ENCODE measurements at places on chromosomes 16 and 17.
A peak's percentile ranks its signal among the peaks of the same experiment; 100 is the strongest.

DNA sequence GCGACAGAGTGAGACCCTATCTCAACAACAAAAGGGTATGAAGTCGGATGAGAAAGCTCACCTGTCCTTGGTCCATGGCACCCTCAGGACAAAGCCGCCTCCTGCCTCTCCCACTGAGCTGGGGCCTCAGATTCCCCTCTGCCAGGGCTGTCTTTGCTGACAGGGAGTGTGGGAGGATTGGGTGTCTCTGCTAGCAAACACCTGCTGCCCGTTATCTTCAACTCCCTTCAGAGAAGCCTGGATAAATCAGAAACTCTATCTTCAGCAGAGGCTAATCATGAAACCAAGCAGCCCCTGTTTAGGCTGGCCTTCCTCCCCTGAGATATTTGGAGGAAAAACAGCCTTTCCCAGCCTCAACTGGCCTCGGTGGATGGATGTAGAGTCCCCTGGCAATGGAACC is 36.3 kb upstream of the CDH1 start:
- no peak overlapping the region for H3K4me3 ChIP-seq
- no peak for DNase-seq
- H3K4me1 ChIP-seq, result no peaks in the 10 kb centered on the region
- H3K27ac ChIP-seq, result no peak overlapping the region

DNA sequence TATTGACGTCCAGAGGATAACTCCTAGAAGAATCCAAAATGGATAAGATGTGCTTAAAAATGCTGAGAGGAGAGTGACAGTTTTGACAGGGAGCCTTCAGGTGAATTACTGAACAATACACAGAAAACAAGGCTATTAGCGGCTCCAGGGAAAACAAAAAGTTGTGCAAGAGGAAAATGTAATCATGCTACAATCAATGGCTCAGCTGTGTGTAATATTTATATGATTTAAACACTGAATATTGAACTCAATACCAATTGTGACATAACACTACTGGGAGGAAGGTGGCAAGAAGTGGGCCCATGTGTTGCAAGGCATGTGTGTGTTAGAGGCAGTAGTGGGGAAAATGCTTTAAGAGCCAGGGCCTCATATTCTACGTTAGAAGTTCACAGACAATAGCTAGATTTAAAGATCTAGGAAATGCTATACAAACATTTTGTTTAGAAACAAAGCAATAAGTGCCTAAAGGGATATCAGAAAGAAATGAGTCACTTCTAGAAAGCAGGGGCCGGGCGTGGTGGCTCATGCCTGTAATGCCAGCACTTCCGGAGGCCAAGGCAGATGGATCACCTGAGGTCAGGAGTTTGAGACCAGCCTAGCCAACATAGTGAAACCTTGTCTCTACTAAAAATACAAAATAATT is 253.2 kb upstream of the IRX5 start:
- H3K4me3 ChIP-seq, result no peak overlapping the region
- H3K4me1 ChIP-seq, result no peaks in the 10 kb centered on the region
- no peaks in the 10 kb centered on the region for H3K36me3 ChIP-seq
- H3K27me3 ChIP-seq, result no peaks in the 10 kb centered on the region
- H3K27ac ChIP-seq, result no peak overlapping the region

- no peaks in the 10 kb centered on the region for H3K27me3 ChIP-seq
- peak overlapping the region; percentile 59 for H3K27ac ChIP-seq
- no peak overlapping the region for H3K4me3 ChIP-seq
- peaks cover 51% of the 10 kb centered on the region for H3K36me3 ChIP-seq
- no peak for DNase-seq
- H3K4me1 ChIP-seq, result peaks cover 25% of the 10 kb centered on the region
Measured at GRCh38 chr17:82477934-82478333, 19.4 kb downstream of the NARF start.

DNA sequence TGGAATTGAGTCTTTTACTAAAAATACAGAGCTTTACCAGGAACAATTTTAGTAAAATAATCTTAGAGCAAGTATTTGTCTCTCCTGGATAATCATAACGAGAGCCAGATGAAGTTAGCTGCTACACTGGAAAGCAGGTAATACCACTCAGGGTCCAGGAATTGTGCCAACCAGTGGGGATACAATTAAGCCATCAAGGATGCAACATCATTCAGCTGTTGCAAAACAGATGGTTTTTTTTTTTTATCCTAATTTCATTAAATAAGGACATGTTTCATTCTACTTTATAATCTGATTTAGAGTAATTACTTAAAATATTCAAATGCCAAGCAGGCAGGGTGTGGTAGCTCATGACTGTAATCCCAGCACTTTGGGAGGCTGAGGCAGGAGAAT is 10.2 kb downstream of the MMD start:
- DNase-seq, result no peak
- no peak overlapping the region for H3K4me3 ChIP-seq
- H3K27me3 ChIP-seq, result no peaks in the 10 kb centered on the region

- H3K4me3 ChIP-seq, result peak overlapping the region; percentile 100
- DNase-seq, result peak; percentile 57
- no peaks in the 10 kb centered on the region for H3K27me3 ChIP-seq
- H3K36me3 ChIP-seq, result peaks cover 45% of the 10 kb centered on the region
Measured at GRCh38 chr16:9092978-9093344, 1.5 kb downstream of the HAPSTR1 start.

DNA sequence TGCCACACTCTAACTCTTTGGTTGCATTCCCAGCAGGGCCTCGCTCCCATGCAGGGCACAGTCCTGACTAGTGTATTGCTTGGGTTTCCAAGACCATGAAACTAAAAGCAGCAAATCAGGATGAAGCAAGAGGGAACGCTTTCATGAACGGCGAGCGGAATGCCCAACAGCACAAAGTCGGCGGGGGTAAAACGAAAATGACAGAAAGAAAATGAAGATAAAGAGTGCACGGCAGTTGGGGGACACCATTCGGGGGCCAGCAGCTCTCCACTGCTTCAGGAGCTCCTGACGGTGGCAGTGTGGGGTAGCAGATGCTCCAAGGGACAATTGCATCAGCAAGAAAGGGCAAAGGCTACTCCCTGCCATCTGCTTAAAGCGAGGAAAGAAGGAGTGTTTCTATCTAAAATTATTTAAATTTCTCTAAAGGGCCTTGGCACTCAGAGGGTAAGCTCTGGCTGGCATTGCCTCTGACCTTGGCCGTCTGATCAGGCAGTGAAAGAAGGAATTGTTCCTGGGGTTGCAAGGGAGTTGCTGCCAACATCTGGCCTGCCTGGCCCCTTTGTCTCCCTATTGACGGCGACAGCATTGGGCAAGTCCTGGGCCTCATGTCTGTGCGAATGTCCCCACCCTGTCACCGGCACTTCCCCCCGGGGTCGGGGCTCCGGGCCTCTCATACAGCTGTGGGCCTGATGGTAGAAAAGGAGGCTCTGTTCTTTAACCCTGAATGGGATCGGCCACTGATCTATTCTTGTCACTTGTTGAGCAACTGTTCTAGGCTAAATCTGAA is 138.2 kb downstream of the CMIP start:
- H3K4me3 ChIP-seq, result no peak overlapping the region
- H3K36me3 ChIP-seq, result peaks cover 4% of the 10 kb centered on the region
- H3K27ac ChIP-seq, result no peak overlapping the region
- no peaks in the 10 kb centered on the region for H3K4me1 ChIP-seq
- no peaks in the 10 kb centered on the region for H3K27me3 ChIP-seq
- no peak for DNase-seq

All from activated CD8-positive, alpha-beta T cell treated with anti-CD3 and anti-CD28 coated beads, Interleukin-2, amount 10 ng/mL, durations not matched to agents 7 days and 5 days (primary cell).